ENCODE measurements at places on chromosomes 4 and X.

DNA sequence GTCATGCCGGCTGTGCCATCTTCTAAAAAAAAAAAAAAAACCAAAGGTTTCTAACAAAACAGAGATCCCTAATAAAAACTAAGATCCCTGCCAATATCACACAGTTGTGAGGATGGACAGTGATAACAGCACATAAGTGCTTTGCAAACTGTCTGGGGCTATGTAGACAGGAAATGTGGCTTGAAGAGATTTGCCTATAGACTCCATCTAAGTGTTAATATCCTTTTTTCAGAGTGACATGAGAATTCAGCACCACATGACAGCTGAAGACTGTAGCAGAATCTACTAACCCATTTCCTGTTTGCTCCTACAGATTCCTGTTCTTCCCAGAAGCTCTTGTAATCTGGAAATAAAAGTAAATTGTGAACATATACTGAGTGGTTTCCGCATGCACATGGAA is 215.4 kb downstream of the KDR start:
- DNase-seq: no peak

DNA sequence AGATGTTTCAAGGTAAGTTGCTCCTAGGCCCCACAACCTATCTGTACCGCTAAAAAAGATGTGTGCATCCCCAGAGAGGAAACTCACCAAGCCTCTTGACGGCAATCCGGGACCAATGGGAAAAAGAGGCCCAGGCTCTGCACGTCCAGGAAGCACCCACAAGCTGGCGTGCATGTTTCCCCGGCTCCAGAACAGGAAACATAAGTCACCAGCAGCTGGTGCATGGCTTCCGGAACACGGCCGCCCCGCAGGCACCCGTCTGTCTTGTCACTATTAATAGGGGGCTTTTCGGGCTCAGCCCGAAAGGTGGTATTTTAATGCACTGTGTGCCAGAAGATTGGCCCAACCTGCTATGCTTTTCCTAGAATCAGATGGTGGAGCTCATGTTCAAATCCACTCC is 22.2 kb downstream of the CRMP1 start:
- DNase-seq: no peak

DNA sequence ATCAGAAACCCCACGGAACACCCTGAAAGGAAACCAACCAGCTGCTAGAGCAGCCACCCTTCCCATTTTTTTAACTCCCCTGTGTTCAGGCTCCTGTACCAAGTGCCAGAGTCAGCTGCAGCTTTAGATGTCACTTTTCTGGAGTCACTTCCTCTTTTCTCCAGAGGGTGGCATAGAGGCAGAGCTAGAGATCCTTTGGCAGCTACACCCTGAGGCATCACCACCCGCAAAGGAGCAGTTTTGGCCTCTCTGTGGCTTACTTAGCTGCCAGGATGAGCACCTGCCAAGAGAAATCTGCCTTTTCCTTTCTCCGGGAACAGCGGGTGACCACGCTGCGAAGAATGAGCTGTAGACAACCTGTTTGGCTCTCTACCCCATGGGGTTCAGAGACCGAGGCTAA is 58.0 kb upstream of the CHRDL1 start:
- peak; percentile 9 for DNase-seq

DNA sequence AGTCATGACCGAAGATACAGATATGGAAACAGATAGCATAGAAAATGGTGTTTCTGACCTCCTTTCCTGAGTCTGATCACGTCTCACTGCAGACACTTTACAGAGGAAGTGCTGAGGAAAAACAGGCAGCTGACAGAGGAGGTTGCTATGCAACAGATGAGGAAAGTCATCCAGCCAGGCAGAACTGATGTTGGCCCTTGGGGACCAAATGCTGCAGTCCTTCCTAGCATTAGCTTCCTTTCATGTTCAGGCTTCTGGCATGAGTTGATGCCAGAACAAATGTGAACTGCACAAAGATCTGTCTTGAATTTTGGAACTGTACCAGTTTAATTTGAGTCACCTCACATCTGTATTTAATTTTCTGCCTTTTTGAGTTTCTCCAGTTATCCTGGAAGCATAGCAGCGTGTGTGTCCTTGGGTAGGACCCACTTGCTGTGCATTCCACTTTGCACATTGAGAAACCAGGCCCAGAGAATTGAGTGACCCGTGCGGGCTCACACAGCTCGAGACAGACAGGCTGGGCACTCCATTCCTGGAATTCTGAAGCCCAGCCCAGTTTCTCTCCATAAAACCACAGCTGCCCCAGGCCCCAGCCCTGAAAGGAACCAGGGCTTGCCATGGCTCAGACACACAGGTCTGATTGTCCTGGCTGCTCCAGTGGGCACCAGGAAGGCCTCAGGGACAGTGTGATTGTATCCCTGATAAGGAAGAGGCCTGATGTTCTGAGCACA is 1.4 kb upstream of the MAGED1 start:
- peak; percentile 33 for DNase-seq

DNA sequence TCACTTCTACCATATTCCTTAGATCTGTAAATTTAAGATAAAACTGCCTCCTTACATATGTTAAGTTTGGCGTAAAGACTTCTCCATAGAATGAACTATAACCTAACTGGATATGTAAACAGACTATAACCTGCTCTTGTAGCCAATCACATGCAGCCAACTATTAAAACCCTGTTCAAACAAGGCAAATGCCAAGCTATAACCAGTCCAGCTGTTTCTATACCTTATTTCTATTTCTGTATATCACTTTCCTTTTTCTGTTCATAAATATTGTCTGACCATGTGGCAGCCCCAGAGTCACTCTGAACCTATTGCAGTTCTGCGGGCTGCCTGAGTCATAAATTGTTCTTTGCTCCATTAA is 12.4 kb upstream of the POF1B start:
- no peak for DNase-seq

- peak; percentile 14 for DNase-seq
Observed at GRCh38 chrX:12610079-12610478, 181.1 kb upstream of the PRPS2 start.

- DNase-seq: peak; percentile 79
Observed at GRCh38 chr4:105966051-105966450, 70.8 kb downstream of the NPNT start.

DNA sequence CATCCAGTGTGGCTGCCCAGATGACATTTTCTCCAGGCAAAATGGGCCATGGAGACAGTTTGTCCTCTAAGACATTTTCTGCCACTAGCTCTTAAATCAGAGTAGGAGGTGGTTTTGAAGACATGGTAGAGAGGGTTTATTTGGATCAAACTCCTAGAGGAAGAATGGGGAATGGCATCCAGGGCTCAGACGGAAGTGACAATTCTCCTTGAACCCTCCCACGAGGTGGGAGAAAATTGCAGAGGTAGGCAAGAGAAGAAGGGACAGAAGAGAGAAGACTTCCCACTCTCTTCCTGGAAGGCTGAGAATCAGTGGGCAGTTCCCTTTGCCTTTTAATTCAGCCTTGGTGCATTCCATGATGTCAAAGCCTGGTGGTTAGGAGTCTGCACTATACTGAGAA is 194.0 kb downstream of the SMIM20 start:
- no peak for DNase-seq

GRCh38 chrX:31527455-31528126 is 455.8 kb upstream of the FTHL17 start:
- DNase-seq: no peak

DNA sequence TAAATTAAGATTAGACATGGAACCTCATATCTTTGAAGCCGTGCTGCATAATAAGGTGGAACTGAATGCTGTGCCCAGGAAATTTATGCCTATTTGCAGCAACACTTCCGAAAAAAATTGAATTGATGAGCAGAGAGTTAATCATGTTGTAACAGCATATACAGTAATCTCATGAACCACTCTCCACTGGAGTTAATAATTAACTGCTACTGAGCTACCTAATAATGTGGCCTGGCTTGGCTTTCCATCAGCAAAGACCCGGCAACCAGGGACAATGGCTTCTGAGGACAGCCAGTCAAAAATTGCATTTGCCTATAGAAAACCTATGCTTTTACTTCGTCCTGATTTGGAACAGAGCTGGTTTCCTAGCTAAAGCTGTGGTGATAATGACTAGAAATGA is 63.8 kb upstream of the GATB start:
- no peak for DNase-seq

DNA sequence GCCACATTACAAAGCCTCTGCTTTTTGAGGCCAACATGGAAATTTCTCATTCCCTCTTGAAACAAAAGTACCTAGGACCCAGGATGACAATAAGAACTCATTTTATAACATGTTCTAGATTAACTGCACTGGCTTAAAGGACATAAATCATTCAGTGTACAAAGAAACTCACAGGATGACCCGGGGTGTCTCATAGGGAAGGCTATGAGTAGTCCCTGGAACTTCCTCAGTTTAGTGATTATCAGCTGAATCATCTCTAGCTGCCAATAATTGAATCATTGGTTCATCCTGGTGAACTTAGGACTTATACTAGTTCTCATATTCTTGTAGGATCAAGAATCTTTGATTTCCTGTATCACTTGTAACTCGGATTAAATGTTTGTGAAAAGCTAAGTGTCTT is 95.8 kb upstream of the WDR1 start:
- DNase-seq: no peak

Measured in iris pigment epithelial cell (primary cell).